Pancreas (tissue), 10 donors: ENCODE measurements at places on chromosomes 7 and 10. TPM values are rescaled to one million over a fixed set of nuclear protein-coding genes. Genes with fewer than 3 reads are reported as not detected.

GRCh38 chr10:79378647-79379511 lies 31.6 kb downstream of the PPIF start:
- H3K27ac ChIP-seq = no peak overlapping the region
- no peaks in the 10 kb centered on the region for H3K27me3 ChIP-seq
- no peak overlapping the region for H3K4me3 ChIP-seq
- H3K36me3 ChIP-seq = no peaks in the 10 kb centered on the region

DNA sequence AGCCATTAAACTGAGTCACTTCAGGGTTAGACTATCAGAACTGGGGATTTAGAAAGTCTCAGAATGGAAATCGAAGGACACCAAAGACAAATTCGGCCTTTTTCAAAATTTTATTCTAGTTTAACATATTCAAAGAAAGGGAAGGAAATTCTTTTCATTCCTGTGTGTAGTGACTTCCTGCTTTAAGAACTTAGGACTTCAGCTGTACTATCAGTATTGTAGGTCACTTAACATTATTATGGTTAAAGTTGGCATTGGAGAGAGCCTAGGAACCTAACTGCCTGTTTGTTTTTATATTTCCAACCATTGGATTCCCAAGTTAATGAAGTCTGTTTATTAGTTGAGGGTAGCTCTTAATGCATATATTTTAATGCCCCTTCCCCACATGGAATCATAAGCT lies 63.7 kb downstream of the PTEN start:
- H3K4me1 ChIP-seq = peaks cover 58% of the 10 kb centered on the region
- H3K36me3 ChIP-seq = no peaks in the 10 kb centered on the region
- no peak overlapping the region for H3K4me3 ChIP-seq
- no peaks in the 10 kb centered on the region for H3K27me3 ChIP-seq
- no peak overlapping the region for H3K27ac ChIP-seq

DNA sequence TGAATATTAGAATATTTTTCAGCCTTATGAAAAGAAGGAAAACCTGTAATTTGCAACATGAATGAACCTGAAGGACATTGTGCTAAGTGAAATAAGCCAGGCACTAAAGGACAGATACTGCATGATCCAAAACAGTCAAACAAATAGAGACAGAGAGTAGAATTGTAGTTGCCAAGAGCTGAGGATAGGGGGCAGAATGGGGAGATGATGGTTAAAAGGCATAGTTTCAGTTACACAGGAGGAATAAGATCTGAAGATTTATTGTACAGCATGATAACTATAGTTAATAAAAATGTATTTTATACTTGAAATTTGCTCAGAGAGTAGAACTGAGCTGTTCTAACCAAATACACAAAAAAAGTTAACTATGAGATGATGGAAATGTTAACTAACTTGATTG lies 149.0 kb upstream of the TMEM106B start:
- DNase-seq = no peak
- H3K36me3 ChIP-seq = no peaks in the 10 kb centered on the region
- H3K4me3 ChIP-seq = no peak overlapping the region
- no peak overlapping the region for H3K27ac ChIP-seq
- no peaks in the 10 kb centered on the region for H3K4me1 ChIP-seq
- H3K27me3 ChIP-seq = no peaks in the 10 kb centered on the region

Gene ST8SIA6
- not detected for polyA plus RNA-seq

Gene CYP2C19
- polyA plus RNA-seq = 0.07 TPM

- no peaks in the 10 kb centered on the region for H3K27me3 ChIP-seq
- DNase-seq = no peak
- no peaks in the 10 kb centered on the region for H3K4me1 ChIP-seq
These were observed 93.9 kb downstream of the ATXN7L1 start for GRCh38 chr7:105782391-105783042.

Gene IGFBP3
- 13.1 TPM for polyA plus RNA-seq
